ENCODE measurements at places on chromosomes 11 and 22.

GRCh38 chr22:49599691-49600455 lies 227.8 kb downstream of the BRD1 start:
- no peak for DNase-seq

GRCh38 chr11:79412761-79413160 lies 28.1 kb downstream of the TENM4 start:
- no peak for DNase-seq

GRCh38 chr11:120780239-120780638 lies 243.7 kb upstream of the TBCEL start:
- DNase-seq, result no peak

GRCh38 chr11:41533761-41534160 lies 74.3 kb upstream of the LRRC4C start:
- DNase-seq, result no peak

- DNase-seq, result no peak
Observed at GRCh38 chr11:13896175-13896980, 66.1 kb upstream of the SPON1 start.
